ENCODE measurements at places on chromosomes 7 and 10.

DNA sequence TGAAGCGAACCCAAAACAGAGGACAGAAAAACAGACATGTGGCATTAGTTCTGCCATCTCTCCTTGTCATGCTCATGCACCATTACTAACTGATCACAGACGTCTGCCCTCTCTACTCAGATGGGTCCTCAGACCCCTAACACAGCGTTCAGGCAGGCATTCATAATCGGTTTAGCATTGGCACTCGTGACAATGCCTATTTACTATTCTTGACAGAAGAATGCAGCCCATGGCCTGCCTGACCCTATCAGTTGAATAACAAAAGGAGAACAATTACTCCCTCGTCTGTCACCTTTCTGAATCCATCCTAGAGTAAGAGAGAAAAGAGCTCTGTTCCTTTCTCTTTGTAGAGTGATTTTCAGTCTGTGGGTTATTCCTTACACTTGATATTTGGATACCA, 194.6 kb upstream of the PHYHIPL start:
- DNase-seq: no peak

DNA sequence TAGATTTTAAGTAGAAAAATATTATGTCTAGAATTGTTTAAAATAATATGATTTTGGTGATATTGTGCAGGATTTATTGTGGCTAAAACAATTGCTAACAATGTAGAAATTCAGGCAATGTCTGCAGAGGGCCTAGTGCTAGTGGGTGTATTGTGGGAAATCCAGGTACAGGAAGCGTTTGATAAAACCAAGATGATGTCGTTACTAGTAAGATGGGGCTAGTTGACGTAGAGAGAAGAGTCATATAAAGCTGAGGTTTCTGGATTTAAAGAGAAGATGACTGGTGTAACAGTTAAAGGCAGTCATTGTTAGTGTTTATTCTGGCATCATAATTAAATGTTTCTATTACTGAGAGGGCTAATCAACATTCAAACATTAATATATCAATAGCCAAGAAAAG, 43.5 kb downstream of the ADK start:
- DNase-seq: no peak

DNA sequence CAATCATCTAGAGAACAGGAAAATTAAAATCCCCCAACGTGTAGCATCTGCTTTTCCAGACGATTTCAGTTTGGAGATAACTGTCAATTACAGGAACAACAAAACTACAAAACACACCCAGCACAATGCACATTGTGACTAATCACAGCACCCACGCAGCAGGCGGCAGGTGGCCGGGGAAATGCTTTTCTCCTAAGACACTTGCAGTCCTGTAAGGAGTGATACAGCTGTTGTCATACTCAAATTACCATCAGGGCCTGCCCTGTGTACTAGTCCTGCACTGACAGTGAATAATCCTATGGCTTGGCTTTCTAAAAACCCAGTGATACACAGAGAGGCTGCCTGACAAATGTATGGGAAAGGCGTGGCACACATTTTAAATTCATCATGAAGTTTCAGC, 37.8 kb downstream of the COBL start:
- DNase-seq: no peak

GRCh38 chr7:129643550-129644170, 32.1 kb downstream of the NRF1 start:
- DNase-seq: no peak

DNA sequence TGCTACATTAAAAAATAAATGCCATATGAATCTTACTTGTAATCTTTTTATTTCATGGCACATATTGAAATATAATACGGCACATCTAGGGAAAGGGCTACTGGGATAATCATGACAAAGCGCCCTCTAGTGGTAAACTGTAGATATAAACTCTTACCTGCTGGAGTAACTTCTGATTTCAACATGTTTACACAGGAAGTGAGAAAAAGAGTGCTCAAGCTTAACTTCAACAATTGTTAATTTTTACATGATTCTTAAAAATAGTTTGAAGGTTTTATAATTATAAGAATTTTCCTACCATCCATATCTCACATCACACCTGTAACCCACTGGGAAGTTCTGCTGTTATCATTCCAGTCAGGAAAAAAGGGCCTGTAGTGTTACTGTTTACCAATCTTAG, 2.0 kb upstream of the HEPACAM2 start:
- DNase-seq: no peak
